Naive thymus-derived CD8-positive, alpha-beta T cell (primary cell): ENCODE measurements at places on chromosomes 13 and 19.
A peak's percentile ranks its signal among the peaks of the same experiment; 100 is the strongest.

- DNase-seq, result peak; percentile 61
These were observed at the start of gene MCF2L for GRCh38 chr13:112968910-112969691. Gene MCF2L (plus strand): TSS chr13:112969214. CDS start chr13:112969380, 166 bp downstream.

- DNase-seq, result no peak
These were observed 2.7 kb downstream of the AMER2 start for GRCh38 chr13:25169356-25169755.

GRCh38 chr13:33262997-33263396 is 22.6 kb downstream of the STARD13 start:
- no peak for DNase-seq

- no peak for DNase-seq
These were observed 952.4 kb downstream of the PCDH17 start for GRCh38 chr13:58583966-58584365.

DNA sequence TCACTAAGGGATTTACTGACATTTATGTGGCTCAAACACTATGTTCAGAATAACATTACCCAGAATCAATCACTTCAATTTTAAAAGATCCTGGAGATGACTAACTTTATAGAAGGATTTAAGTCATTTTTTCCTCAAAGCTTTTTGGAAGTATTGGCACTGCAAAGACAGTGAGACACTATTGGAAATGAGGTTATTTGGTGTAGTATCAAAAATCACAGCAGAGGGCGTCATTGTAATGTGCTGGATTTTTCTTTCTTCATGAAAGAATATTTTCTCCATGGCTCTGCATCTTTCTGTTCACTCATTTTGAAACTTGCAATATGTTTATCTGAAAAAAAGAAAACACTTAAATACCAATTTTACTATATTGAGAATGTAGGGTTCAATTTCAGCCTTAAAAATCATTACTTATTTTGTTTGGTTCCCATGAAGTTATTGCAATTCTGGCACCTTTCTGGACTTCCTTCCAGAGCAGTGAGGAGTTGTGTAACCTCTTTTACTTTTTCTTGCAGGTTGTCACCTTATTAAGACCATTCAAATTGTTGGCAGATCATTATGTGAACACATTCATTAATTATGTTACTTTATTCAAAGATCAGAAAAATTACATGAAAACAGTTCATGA is 3.7 kb upstream of the CSNK1A1L start:
- no peak for DNase-seq

DNA sequence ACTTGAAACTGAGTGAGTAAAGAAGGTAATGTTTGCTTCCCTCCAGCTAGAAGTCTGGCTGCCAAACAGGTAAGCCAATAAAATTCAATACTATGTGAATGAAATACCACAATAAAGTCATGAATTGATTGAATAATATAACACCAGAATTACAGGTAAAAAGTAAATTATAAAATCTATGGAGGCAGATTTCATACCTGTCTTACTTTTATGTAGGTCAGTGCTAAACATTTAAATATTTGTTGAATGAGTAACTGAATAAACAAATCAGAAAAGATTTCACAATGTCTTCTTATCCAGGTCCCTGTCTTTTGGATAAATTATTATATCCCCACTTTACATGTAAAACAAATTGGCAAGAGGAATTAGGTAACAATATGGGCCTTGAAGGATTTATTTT is 62.7 kb downstream of the MICU2 start:
- DNase-seq, result no peak

- no peak for DNase-seq
These were observed 116.9 kb downstream of the SIPA1L3 start for GRCh38 chr19:38023671-38024541.

DNA sequence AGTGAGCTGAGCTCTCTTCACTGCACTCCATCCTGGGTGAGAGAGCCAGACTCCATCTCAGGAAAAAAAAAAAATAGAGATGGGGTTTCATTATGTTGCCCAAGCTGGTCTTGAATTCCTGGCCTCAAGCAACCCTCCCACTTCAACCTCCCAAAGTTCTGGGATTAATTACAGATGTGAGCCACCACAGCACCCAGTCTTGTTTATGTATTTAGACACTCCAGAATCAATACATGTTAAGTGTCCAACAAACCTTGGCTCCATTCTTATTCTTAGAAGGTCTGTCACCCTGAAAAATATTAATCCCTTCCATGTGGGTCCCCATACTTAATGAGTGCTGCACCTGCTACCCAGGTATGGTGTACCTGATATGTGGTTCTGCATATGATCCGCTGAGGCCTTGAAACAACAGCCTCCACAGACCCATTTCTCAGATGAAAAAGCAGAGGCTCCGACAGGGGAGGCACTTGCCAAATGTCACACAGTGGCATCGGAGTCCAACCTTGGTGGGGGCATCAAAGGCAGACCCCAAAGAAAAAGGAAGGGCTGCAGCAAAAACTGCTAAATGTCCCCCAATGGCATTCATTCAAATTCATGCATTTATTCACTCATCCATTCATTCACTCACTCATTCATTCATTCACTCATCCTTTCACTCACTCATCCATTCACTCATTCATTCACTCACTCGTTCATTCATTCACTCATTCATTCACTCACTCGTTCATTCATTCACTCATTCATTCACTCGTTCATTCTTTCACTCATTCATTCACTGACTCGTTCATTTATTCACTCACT is 16.7 kb downstream of the TICAM1 start:
- DNase-seq, result no peak

DNA sequence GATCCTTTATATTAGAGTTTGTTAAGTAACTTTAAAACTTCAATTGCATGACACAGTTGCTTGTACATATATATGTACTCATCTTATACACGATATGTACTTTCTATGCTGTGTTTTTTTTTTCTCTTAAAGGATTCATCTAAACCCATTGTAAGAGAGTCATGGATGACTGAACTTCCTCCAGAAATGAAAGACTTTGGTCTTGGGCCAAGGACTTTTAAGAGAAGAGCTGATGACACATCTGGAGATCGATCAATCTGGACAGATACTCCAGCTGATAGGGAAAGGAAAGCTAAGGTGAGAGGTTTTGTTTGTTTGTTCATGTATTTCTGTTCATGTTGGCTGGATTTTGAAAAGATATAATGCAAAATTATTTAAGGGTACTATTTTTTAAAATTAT is 26.0 kb downstream of the GPALPP1 start:
- DNase-seq, result no peak

DNA sequence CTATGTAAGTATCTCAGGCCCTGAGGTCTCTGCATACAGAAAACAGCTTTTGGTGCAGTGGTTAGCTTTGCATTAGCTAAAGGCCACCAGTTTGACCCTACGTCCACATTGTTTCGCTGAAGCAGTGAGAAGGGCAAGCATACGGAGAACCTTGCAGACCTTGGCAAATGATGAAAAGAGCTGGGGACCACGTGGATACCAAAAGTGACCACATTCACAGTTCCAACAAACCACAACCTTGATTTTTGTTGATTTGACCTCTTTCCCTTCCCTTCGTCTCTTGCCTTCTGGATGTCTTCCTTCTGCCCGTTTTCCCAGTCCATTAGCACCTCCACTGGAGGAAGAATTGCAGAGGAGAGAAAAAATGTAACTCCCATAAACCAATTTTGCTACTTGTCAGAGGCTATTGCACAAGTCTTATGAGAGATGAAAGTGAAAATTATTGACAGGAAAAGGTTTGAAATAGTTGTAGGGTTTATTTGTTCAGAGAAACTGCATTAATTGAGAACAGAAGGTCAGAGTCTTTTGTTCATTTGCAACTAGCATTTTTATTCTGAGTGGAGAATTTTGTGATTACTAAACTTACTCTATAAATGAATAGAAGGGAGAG is 293.9 kb upstream of the HTR2A start:
- DNase-seq, result no peak

- no peak for DNase-seq
These were observed 1.4 kb downstream of the STK11 start for GRCh38 chr19:1206864-1207450.

DNA sequence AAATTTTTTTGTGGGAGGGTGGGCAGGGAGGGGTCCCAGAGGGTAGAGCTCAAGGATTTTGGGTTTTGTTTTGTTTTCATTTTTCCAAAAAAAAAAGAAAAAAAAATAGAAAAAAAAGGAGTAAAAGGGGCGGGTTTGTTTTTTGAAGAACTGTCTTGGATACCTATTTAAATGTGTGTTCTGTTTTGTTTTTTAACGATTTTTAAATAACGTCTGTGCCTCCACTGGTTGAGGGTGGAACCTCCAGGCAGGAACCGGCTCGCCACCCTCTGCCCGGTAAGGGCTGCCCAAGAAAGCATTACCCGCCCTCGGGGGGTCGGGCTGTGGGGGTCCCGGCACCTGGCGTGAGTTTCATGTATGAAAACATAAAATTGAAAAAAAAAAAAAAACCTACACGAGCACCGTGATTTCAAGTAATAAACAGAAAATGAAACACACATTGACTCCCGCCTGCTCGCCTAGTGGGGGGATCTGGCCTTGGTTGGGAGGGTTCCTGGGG is 10.4 kb downstream of the MIDN start:
- DNase-seq, result no peak

- DNase-seq, result no peak
These were observed 191.0 kb upstream of the HTR2A start for GRCh38 chr13:47087841-47088240.

DNA sequence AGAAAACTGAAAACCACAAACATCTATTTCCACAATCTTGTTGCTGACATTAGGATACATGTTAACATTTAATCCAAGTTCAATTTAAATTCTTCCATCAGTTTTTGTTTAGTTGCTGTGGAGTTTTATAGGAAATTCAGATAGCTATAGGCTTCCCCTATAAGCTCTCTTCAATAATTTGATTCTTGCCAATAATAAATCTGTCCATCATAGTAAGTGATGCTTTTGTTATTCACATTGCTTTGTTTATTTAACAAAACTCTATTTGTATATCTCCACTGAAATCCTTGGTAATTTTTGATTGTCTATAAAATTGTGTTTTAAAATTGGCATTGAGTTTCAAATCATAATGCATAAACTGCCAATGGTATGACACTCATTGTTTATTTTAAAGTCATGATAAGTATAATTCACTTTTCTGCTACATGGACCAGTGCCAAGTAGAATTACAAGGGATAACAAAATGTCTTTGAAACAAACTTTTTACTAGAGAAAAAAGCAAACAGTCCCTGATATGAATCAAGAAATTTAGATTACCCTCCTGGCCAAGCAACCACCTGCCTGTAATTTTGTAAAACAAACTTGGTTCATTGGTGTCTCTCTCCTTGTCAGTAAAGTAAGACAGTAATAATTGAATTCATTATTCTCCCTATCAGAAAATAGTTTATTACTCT is 577.3 kb upstream of the GPC6 start:
- no peak for DNase-seq

- DNase-seq, result no peak
These were observed 68.4 kb upstream of the UBL3 start for GRCh38 chr13:29918845-29919244.

- DNase-seq, result no peak
These were observed 543.7 kb downstream of the EFNB2 start for GRCh38 chr13:105991622-105992277.

GRCh38 chr19:18435178-18435841 is 2.6 kb downstream of the ISYNA1 start:
- no peak for DNase-seq

DNA sequence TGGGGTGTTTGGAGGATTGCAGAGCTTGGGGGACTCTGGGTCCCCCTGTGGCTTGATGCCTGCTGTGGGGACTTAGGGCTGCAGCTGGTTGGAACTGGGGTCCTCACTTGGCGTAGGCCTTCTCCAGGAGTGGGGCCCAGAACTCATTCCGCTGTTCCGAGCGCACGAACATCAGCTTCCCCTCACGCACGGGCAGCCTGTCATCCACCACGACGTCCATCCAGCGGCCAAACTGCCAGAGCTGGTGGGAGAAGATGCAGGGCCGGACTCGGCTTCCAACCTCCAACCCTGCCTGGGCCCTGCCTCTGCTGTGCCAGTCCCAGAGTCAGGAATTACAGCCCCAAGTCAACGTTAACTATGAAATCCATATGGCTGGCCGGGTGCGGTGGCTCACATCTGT is 2.6 kb downstream of the CAPN12 start:
- DNase-seq, result no peak

GRCh38 chr19:32415669-32416068 is 10.1 kb downstream of the DPY19L3 start:
- DNase-seq, result no peak

GRCh38 chr13:80408270-80408669 is 67.3 kb upstream of the SPRY2 start:
- no peak for DNase-seq

DNA sequence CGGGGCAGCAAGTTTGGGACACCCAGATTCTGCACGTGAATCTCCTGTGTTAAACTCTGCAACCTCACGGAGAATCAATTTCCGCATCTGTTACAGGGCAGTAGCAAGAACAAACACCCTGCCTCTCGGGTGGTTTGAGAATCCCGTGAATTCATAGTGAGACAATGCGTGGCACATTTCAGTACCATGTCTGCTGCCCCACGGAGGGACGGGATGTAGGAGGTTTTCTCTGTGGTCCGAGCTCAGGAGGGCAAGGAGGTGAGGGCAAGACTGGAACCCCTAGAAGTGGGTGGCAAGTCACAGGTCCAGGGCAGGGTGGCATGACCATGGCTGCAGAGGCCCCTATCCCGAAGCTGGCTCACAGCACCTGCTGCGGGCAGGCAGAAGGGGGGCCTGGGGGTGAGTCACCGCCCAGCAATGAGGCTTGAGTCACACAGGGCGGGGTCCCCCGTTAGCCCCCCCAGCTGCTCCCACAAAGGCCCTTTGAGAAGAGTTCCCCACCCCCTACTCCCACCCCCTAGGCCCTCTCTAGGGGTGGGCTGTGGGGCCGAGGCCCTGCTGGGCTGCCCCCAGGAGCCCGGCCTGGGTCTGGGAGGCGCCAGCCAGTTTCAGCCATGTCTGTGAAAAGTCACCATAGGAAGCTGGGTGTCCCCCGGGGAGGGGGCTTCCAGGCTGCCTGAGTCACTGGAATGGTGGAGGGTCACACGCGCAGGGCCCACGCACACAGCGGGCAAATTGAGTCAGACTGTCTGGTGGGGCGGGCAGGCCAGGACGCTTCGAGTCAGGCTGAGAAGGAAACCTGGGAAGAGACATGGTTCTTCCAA is 25.8 kb upstream of the NANOS3 start:
- no peak for DNase-seq
